Breast epithelium (tissue), 4 donors: ENCODE measurements at places on chromosomes 6 and 20. TPM values are rescaled to one million over a fixed set of nuclear protein-coding genes. Genes with fewer than 3 reads are reported as not detected.

OR2J3 gene
- 0.15 TPM for total RNA-seq

MAP1LC3A gene
- total RNA-seq, result 51.5 TPM

PHACTR3 gene
- total RNA-seq, result 0.33 TPM

OR2B6 gene
- total RNA-seq, result not detected

PPP1R14C gene
- 5.6 TPM for total RNA-seq

LPIN3 gene
- total RNA-seq, result 20.8 TPM

KIF25 gene
- total RNA-seq, result 0.66 TPM
